Tongue (tissue), 3 donors: ENCODE measurements at places on chromosomes 13 and 19.
A peak's percentile ranks its signal among the peaks of the same experiment; 100 is the strongest.

DNA sequence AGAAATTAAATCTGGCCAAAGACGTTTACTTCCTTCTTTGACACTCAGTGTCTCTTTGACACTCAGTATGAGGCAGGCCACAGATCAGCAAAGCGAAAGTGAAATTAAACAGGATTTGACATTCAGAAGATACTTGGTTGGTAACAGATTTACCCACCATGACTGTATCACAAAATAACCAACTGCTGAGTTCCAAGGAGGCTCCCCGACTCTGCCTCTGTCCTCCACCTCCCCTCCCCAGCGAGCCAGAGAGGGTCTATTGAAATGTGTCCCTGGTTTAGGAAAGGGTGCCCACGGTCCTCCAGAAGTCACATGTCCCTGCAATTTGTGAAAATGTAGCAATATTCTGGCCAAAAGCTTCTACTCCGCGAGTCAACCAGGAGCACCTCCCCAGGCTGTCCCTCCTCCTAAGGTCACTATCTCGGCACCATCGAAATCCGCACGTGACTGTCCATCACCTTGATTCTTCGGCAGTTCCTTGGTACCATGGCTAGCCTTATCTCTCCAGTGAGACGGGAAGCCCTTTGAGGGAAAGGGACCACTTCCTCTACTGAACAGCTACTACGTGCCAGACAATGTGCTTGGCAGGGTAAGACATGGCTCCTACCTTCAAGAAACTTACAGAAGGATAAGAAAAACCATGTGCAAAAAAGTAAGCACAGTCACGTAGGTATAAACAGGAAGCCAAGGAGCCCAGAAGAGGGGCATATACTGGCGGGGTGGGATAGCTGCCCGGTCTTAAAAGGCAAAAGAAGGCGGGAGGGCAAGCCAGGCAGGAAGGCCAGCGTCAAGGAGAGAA, 1.5 kb downstream of the N4BP2L1 start:
- no peak for DNase-seq

DNA sequence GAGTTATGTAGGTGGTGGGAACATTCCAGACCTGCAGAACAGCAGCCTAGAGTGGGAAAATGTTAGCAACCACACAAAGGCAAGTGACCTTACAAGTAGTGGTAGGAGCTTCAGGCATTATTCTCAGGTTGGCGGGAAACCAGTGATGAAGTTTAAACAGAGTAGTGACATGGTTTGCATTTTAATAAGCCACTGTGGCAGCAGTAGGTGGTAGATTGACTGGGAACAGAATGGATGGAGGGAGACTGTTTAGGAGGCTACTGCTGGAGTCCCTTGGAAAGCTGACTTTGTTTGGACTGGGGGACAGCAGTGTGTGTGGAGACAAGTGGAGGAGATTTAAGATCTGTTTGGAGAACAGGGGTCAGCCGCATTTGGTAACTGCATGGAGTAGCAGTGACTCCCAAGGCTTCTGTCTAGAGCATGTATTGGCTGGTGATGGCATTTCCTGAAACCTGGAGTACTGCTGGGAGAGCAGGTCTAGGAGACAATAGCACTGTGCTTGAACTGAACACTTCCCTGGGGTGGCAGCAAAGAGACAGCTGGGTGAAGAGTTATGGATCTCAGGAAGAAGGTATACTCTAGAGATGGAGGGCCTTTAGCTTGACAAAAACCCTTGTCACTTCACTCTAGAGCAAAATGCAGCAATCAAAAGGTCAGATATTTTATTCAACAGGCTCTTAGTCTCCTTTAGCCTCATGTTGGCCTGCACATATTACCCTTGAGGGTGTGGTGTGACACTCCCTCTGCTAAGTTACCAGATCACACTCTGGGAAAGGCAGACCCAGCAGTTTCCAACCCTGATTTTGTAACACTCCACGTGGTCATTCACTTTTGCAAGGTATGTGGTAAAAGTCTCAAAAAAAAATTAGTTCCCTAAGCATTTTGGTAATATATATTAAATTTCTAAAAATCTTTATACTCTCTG, 70.3 kb downstream of the DHRS12 start:
- DNase-seq = peak; percentile 5

DNA sequence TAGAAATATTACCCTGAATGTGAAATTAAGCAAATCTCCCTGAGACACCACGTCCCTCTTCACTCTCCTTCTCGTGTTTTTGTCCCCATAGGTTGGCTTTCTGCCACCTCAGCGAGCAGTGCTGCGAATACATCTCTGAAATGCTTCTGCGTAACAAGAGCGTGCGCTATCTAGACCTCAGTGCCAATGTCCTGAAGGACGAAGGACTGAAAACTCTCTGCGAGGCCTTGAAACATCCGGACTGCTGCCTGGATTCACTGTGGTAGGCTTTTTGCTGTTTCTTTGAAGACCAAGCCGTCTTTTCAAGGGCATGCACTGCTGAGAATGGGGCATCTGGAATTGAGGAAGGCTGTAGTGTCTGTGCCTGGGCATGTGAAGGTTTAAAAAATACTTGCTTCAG, 34.4 kb downstream of the NLRP4 start:
- no peak for DNase-seq

DNA sequence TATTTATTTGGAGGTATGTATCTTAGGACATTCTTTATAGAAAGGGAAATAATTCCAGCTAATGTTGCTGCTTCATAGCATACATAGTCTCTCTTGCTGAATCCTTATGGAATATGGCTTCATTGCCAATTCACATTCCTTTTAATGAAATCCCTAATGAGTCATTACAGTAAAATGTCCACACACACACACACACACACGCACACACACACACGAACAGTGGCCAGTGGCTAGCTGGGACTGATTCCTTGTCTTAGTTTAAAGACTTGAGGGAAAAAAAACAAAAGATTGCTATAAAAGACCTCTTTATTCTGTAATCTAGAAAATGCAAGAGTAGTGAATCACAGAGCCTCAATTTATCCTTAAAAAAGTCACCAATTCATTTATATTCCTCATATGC, 301.6 kb downstream of the SLITRK6 start:
- DNase-seq = no peak

DNA sequence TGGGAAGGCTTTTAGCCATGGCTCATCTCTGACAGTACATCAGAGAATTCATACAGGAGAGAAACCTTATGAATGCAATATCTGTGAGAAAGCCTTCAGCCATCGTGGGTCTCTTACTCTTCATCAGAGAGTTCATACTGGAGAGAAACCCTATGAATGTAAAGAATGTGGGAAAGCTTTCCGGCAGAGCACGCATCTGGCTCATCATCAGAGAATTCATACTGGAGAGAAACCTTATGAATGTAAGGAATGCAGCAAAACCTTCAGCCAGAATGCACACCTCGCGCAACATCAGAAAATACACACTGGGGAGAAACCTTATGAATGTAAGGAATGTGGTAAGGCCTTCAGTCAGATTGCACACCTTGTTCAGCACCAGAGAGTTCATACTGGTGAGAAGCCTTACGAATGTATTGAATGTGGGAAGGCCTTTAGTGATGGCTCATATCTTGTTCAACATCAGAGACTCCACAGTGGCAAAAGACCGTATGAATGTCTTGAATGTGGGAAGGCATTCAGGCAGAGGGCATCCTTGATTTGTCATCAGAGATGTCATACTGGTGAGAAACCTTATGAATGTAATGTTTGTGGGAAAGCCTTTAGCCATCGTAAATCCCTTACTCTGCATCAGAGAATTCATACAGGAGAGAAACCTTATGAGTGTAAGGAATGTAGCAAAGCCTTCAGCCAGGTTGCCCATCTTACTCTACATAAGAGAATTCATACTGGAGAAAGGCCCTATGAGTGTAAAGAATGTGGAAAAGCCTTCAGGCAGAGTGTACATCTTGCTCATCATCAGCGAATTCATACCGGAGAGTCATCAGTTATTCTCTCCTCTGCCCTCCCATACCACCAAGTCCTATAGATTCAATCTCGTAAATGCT, 10.7 kb downstream of the ZNF470 start:
- no peak for DNase-seq

DNA sequence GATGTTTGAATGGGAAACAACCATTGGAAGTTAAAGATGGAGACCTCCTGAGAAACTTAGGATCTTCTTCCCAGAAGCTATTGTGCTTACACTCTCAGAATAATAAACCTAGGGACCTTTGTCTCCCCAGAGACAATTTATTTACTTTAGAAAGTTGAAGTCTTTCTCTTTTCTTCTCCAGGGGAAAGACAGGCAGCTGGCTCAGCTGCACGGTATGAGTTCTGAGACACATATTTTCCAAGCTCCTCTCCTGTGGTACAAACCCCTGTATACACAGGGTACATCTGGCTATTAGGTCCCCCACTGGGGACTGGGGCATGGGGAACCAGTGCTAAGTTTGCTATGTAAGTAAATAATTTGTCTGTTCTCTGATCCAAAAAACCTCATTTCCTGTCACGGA, 67.5 kb upstream of the POSTN start:
- DNase-seq = no peak

GRCh38 chr13:111554539-111555267, 234.3 kb downstream of the TEX29 start:
- DNase-seq = no peak

DNA sequence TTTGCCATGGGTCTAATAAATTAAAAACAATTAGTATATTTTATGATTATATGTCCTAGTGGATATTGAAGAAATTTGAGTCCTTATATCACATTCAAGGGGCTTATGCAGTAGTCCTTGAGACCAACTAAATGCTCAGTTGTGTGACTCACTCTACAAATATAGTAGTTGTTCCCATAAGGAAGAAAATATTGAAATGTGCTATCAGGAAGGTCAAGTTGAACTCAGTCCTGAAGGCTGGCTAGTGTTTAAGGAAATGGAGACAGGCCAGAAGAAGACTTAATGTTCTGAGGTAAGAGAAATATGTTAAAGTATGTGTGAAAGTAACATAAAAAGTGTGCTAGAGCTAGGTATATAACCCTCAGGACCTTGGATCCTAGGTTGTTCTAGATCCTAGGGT, 766.1 kb upstream of the GPC6 start:
- DNase-seq = no peak

GRCh38 chr19:56765137-56765536, 75.4 kb downstream of the PEG3 start:
- peak; percentile 89 for DNase-seq

DNA sequence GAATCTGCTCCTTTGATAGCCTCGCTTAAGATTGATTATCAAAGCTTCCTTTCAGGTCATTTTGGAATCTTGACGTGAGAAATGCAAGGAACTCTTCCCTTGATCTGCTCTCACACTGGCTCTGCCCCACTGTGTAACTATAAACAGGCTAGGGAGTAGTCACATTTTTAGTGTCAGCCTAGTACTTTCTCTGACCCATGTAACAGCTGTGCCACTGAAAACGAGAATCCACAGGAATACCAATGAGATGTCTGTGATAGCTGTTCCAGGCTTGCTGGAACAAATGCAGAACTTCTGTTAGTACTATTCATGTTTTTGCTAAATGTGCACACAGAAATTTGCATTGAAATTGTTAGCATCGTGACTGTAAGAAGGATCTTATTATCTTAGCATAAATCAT, 221.3 kb downstream of the MYO16 start:
- peak; percentile 32 for DNase-seq

DNA sequence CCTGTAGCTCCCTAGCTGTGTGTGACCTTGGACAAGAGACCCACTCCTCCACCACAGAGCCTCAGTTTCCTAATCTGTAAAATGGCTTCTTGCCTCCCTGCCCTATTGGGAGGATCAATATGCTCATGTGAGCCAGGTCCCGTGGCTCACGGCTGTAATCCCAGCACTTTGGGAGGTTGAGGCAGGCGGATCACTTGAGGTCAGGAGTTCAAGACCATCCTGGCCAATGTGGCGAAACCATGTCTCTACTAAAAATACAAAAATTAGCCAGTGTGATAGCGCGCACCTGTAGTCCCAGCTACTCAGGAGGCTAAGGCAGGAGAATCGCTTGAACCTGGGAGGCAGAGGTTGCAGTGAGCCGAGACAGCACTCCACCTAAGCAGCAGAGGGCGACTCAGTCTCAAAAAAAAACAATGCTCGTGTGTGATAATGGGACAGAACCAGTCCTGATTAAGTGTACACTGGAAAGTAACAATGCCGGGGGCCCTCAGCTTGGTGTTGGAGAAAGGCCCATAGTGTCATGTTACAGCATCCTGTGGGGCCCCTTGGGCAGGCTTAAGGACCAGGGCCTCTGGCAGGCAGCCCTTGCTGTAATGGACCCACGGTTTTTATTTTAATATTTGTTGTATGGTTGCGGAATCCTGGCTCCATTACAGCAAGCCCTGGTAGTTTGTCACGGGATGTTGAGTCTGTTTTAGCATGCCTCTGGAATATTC, 6.8 kb downstream of the RPS11 start:
- DNase-seq = peak; percentile 85

GRCh38 chr13:30409886-30410704, 12.2 kb upstream of the UBE2L5 start:
- DNase-seq = no peak

GRCh38 chr13:108760541-108760940, 131.1 kb downstream of the MYO16 start:
- no peak for DNase-seq

GRCh38 chr13:29537736-29538651, 57.5 kb downstream of the SLC7A1 start:
- DNase-seq = no peak

- DNase-seq = no peak
Measured at GRCh38 chr19:45556835-45557234, 27.8 kb downstream of the OPA3 start.

GRCh38 chr19:41927497-41928192, 604 bp downstream of the ERFL start:
- no peak for DNase-seq

DNA sequence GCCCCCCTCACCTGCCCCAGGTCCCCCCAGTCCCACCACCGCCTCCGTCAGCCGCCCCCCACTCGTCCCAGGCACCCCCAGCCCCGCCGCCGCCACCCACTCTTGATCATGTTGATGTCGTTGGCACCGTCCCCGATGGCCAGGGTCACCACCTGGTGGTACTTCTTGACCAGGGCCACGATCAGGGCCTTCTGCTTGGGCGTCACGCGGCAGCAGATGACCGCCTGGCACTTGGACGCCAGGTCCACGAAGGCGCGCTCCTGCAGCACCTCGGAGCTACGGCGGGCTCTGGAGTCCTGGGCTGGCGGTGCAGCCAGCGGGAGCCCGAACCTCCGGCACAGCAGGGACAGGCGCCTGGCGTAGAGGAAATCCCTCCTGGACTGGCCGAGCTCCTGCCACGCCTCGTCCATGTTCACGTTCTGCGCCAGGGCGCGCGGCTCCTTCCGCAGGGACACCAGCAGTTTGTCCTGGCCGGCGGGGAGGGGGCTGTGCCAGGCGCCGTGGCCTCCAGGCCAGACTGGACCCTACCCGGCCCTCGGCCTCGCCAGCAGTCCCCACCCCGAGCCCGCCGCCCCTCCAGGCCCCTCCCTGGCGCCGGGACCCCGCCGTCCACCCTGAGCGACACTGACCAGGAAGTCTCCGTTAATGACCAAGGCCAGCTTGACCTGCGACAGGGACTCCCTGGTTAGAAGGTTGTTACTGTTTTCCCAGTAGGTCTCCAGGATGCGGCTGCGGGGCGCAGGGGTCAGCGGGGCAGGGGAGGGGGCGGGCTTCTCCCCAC, 22.6 kb downstream of the ATP8B3 start:
- DNase-seq = no peak

- no peak for DNase-seq
Measured at GRCh38 chr19:48530066-48530720, 18.6 kb upstream of the LMTK3 start.
